Activated CD8-positive, alpha-beta T cell treated with anti-CD3 and anti-CD28 coated beads, Interleukin-2, amount 10 ng/mL, durations not matched to agents 7 days and 5 days (primary cell): ENCODE measurements at places on chromosomes 5 and 9. TPM values are rescaled to one million over a fixed set of nuclear protein-coding genes. Genes with fewer than 3 reads are reported as not detected.

DNA sequence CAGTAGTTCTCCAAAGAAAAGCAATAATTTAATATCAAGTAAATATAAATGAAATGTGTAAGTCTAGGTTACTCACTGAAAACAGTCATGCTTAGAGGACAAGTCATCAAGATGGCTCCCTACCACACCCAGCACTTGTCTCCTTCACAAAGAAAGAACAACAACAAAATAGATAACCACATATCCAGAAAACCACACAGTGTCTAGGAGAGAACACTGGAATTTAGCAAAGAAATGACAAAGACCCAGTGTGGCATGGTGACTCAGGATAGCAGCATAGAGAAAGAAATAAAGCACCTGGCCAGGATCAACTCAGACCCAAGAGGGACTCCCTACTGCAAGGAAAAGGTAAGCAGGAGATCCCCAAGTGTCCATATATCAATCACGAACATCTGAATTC, 356.2 kb downstream of the TMEM161B start:
- DNase-seq = no peak
- no peaks in the 10 kb centered on the region for H3K4me1 ChIP-seq
- no peak overlapping the region for H3K27ac ChIP-seq
- H3K36me3 ChIP-seq = no peaks in the 10 kb centered on the region

GRCh38 chr9:110007477-110008270, 200.3 kb downstream of the C9orf152 start:
- H3K36me3 ChIP-seq = peaks cover 7% of the 10 kb centered on the region
- H3K4me1 ChIP-seq = peaks cover 13% of the 10 kb centered on the region
- no peak for DNase-seq
- H3K27me3 ChIP-seq = peaks cover 12% of the 10 kb centered on the region

GRCh38 chr9:135048046-135048757, 39.3 kb upstream of the OLFM1 start:
- no peaks in the 10 kb centered on the region for H3K27me3 ChIP-seq
- no peak overlapping the region for H3K27ac ChIP-seq
- no peak for DNase-seq
- H3K4me3 ChIP-seq = no peak overlapping the region
- no peaks in the 10 kb centered on the region for H3K36me3 ChIP-seq
- peaks cover 5% of the 10 kb centered on the region for H3K4me1 ChIP-seq

DBH gene
- not detected for total RNA-seq

- H3K27me3 ChIP-seq = no peaks in the 10 kb centered on the region
- DNase-seq = no peak
- peaks cover 25% of the 10 kb centered on the region for H3K4me1 ChIP-seq
- H3K36me3 ChIP-seq = peaks cover 1% of the 10 kb centered on the region
- H3K27ac ChIP-seq = no peak overlapping the region
Observed at GRCh38 chr9:76004526-76004925, 114.1 kb downstream of the PCSK5 start.

ANGPTL2 gene
- total RNA-seq = not detected

- H3K4me3 ChIP-seq = no peak overlapping the region
- H3K36me3 ChIP-seq = no peaks in the 10 kb centered on the region
- H3K27me3 ChIP-seq = peaks cover 18% of the 10 kb centered on the region
- no peak for DNase-seq
- no peak overlapping the region for H3K27ac ChIP-seq
- peaks cover 15% of the 10 kb centered on the region for H3K4me1 ChIP-seq
Observed at GRCh38 chr5:10550222-10550995, 13.5 kb upstream of the ANKRD33B start.

DNA sequence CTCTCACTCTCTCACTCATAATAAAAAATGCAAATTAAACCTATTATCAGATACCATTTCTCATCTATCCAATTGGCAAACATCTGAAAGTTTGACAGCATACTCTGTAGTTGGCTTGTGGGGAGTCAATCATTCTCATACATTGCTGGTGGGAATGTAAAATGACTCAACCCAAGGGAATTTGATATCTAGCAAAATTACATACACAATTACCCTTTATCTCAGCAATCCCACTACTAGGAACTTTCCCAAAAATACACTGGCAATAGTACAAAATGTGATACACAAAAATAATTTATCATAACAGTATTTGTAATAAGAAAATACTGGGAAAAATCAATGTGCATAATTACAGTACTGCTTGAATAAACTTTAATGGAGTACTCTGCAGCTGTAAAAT, 731.3 kb downstream of the DTWD2 start:
- H3K27me3 ChIP-seq = no peaks in the 10 kb centered on the region
- H3K4me1 ChIP-seq = no peaks in the 10 kb centered on the region
- DNase-seq = no peak
- H3K4me3 ChIP-seq = no peak overlapping the region
- no peak overlapping the region for H3K27ac ChIP-seq

THBS4 gene
- total RNA-seq = 0.44 TPM

GRCh38 chr5:105773241-105773640, 1897.5 kb downstream of the EFNA5 start:
- no peaks in the 10 kb centered on the region for H3K4me1 ChIP-seq
- no peaks in the 10 kb centered on the region for H3K27me3 ChIP-seq
- DNase-seq = no peak
- H3K4me3 ChIP-seq = no peak overlapping the region
- no peak overlapping the region for H3K27ac ChIP-seq

DNA sequence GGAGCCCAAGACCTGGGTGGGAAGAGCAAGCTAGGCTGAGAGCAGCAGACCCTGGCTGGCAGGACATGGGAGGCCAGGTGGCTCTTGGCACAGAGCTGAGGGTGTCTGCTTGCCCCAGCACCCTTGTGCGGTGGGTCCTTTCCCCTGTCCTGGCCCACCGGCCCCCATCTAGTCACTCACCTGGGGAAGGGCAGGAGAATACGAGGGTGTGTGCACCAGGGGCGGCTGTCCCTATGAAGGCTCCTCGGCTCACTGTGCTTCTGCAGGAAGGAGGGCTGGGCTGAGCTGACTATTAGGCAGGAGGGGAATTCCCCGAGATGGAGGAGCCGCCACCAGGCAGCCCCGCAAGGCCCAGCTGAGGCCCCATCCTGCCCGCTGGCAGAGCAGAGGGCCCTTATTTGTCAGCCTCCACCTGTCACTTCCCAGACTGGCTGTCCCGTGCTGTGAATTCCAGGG, 6.1 kb upstream of the TNIP1 start:
- H3K4me1 ChIP-seq = peaks cover 64% of the 10 kb centered on the region
- peaks cover 7% of the 10 kb centered on the region for H3K27me3 ChIP-seq
- H3K4me3 ChIP-seq = peak overlapping the region; percentile 45
- peaks cover 3% of the 10 kb centered on the region for H3K36me3 ChIP-seq

GRCh38 chr5:155342956-155343355, 329.4 kb downstream of the KIF4B start:
- no peaks in the 10 kb centered on the region for H3K36me3 ChIP-seq
- no peak overlapping the region for H3K4me3 ChIP-seq
- DNase-seq = no peak
- no peaks in the 10 kb centered on the region for H3K27me3 ChIP-seq

C9orf50 gene
- not detected for total RNA-seq

DNA sequence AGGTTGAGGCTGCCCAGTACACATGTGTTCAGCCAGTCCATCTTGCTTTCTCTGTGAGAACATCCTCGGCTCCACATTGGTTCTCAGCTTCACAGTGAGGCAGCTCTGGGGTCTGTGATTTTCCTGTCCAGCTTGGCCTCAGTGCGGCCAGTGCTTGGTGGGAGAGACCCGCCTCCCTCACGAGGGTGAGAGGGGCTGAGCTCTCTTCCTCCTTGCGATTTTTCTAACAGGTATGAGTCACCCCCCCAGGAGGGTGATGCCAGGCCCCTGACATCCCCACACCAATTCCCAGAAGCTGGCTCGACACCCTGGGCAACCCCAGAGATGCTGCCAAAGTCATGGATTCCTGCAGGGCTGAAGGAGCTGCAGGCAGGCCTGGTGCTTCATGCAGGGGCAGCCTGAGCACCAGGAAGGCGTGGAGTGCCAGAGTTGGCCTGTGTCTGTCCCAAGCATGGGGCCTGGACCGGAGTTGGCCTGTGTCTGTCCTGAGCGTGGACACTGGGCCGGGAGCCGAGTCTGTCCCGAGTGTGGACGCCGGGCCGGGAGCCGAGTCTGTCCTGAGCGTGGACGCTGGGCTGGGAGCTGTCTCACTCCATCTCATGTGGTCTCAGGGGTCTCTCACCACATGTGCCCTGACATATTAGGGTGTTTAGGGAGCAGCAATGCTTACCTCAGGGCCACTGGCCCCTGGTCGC, 408.6 kb upstream of the IRX4 start:
- H3K4me1 ChIP-seq = no peaks in the 10 kb centered on the region
- H3K27me3 ChIP-seq = no peaks in the 10 kb centered on the region
- no peak overlapping the region for H3K4me3 ChIP-seq
- H3K27ac ChIP-seq = no peak overlapping the region
- DNase-seq = no peak
- H3K36me3 ChIP-seq = no peaks in the 10 kb centered on the region

GRCh38 chr9:34994260-34994899, 4.8 kb downstream of the DNAJB5 start:
- H3K36me3 ChIP-seq = peaks cover 3% of the 10 kb centered on the region
- no peak overlapping the region for H3K4me3 ChIP-seq
- H3K27me3 ChIP-seq = no peaks in the 10 kb centered on the region
- peaks cover 20% of the 10 kb centered on the region for H3K4me1 ChIP-seq
- H3K27ac ChIP-seq = no peak overlapping the region
- no peak for DNase-seq

- no peak for DNase-seq
- H3K36me3 ChIP-seq = no peaks in the 10 kb centered on the region
- no peaks in the 10 kb centered on the region for H3K27me3 ChIP-seq
- no peaks in the 10 kb centered on the region for H3K4me1 ChIP-seq
- no peak overlapping the region for H3K4me3 ChIP-seq
Observed at GRCh38 chr5:45385321-45386058, 310.7 kb downstream of the HCN1 start.

- DNase-seq = no peak
- no peak overlapping the region for H3K4me3 ChIP-seq
- no peaks in the 10 kb centered on the region for H3K27me3 ChIP-seq
Observed at GRCh38 chr9:33133186-33133585, 34.0 kb downstream of the B4GALT1 start.

GRCh38 chr5:14107536-14107935, 35.6 kb upstream of the TRIO start:
- H3K4me3 ChIP-seq = no peak overlapping the region
- no peak for DNase-seq
- H3K4me1 ChIP-seq = peaks cover 10% of the 10 kb centered on the region
- H3K27ac ChIP-seq = no peak overlapping the region
- H3K27me3 ChIP-seq = peaks cover 7% of the 10 kb centered on the region
- H3K36me3 ChIP-seq = no peaks in the 10 kb centered on the region

DNA sequence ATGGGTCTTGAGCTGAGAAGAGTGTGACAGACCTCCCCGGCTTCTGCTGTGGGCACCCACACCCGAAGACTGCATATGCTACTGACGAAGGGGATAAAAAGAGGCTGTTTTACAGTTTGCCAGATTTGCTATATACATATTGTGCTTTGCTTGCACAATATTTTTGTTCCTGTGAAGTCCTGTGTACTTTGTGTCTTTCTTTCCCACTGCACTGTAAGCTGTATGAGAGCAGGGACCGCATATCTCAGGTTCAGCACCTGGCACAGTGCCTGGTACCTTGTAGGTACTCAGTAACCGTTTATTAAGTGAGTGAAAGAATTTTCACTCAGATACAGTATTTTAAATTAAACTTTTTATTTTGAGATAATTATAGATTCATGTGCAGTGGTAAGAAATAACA, 8.2 kb upstream of the GARNL3 start:
- no peak overlapping the region for H3K27ac ChIP-seq
- peaks cover 19% of the 10 kb centered on the region for H3K27me3 ChIP-seq
- H3K4me3 ChIP-seq = no peak overlapping the region
- no peak for DNase-seq
- no peaks in the 10 kb centered on the region for H3K36me3 ChIP-seq

DNA sequence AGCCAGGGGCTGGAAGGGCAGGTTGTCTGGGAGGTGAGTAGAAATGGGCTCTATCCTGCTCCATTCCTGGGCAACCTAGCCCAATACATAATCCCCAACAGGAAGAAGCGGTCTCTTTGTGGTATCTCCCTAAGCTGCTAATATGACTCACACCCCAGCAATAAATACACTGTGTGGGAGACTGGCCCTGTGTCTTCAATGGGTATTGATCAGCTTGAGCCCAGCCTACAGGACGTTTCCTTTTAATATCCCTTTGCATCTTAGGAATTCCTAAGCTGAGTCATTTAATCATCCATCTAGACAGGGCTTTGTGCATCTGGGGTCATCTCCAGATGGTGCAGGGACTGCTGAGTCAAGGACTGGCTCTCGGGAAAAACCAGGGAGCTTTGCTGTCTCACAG, 207.0 kb upstream of the PANK3 start:
- H3K27me3 ChIP-seq = no peaks in the 10 kb centered on the region
- no peaks in the 10 kb centered on the region for H3K36me3 ChIP-seq
- H3K4me1 ChIP-seq = no peaks in the 10 kb centered on the region
- no peak overlapping the region for H3K4me3 ChIP-seq

SLC36A2 gene
- total RNA-seq = not detected

DNA sequence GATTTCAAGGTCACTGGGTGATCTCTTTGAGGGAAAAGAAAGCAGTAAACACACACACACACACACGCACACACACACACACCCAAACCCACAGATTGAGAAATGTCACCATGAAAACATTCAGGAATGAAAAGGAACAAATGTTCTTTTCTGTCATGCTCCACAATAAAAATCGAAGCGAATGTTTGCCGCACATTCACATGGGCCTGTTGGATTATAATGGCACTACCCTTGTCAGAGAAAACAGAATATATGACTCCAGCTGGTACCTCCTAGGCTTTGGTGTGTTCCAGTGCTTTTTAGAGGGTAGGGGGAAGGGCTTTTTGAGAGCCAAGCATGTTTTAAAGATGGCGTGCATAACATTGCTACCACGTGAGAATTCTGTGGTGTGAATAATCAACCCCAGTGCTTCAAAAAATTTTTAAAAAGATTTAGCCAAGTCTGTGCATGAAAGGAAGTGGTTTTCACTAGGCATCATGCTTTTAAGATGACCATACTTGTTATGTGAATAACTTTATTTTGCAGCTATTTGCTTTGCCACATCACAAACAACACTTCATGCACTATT, 120.8 kb upstream of the ZNF608 start:
- no peak overlapping the region for H3K27ac ChIP-seq
- H3K4me3 ChIP-seq = no peak overlapping the region
- H3K27me3 ChIP-seq = peaks cover 3% of the 10 kb centered on the region
- peaks cover 19% of the 10 kb centered on the region for H3K4me1 ChIP-seq
- DNase-seq = no peak
- no peaks in the 10 kb centered on the region for H3K36me3 ChIP-seq

TMEFF1 gene
- total RNA-seq = not detected

- no peak for DNase-seq
- peak overlapping the region; percentile 95 for H3K4me3 ChIP-seq
- H3K36me3 ChIP-seq = peaks cover under 1% of the 10 kb centered on the region
- peak overlapping the region; percentile 99 for H3K27ac ChIP-seq
Observed at GRCh38 chr9:27572061-27572460, 1.2 kb downstream of the C9orf72 start.
